ENCODE measurements at places on chromosomes 7 and 10.

DNA sequence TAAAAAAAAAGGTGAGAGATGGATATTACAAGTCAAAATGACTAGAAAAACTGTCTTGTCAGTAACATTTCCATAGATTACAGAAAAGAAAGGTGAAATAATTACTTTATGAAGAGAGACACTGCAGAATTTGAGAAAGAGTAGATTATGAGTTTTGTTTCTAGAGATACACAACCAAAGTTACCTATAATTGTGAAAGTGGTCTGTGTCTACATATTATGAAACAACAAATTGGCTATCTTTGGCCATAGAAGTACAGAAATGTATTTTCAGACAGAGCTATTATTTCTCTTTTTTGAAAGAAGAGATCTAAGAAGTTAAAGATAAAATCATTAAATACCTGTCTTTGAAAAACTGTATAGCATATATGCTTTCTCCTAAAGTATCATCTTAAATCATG is 30.1 kb downstream of the KCND2 start:
- DNase-seq: no peak

- no peak for DNase-seq
These were observed 15.2 kb upstream of the LRRTM3 start for GRCh38 chr10:66910671-66911070.

GRCh38 chr10:92530421-92530820 is 43.5 kb downstream of the IDE start:
- no peak for DNase-seq

- no peak for DNase-seq
These were observed 173.1 kb downstream of the PTPRN2 start for GRCh38 chr7:158414486-158414961.

GRCh38 chr7:22320416-22320815 is 36.5 kb downstream of the RAPGEF5 start:
- DNase-seq: no peak

- DNase-seq: no peak
These were observed 132.6 kb downstream of the EVX1 start for GRCh38 chr7:27374958-27375841.

- DNase-seq: no peak
These were observed 356.3 kb upstream of the GALNT17 start for GRCh38 chr7:70775570-70776156.

GRCh38 chr10:73965890-73966768 is 31.8 kb upstream of the VCL start:
- DNase-seq: no peak

GRCh38 chr7:32868116-32868515 is 23.4 kb downstream of the KBTBD2 start:
- no peak for DNase-seq

- peak; percentile 78 for DNase-seq
These were observed 133.3 kb upstream of the SAMD8 start for GRCh38 chr10:74977913-74978847.

DNA sequence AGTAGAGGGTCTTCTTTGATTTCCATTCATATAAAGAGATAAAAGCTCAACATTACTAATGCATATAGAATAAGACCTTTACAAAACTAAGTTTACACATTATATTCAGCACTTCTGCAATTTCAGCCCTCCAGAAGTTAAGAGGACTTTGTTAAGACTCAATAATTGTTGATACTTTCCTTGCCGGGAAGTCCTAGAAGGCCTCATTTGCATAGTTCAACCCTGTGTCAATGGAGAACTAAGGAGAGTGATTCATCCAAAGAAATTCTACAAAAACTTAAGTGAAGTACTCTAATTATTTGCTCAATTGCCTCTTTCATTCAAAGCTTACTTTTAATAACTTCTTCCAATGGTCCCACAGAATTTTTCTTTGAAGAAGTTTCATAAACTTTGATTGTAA is 1060.3 kb upstream of the CELF2 start:
- DNase-seq: no peak

DNA sequence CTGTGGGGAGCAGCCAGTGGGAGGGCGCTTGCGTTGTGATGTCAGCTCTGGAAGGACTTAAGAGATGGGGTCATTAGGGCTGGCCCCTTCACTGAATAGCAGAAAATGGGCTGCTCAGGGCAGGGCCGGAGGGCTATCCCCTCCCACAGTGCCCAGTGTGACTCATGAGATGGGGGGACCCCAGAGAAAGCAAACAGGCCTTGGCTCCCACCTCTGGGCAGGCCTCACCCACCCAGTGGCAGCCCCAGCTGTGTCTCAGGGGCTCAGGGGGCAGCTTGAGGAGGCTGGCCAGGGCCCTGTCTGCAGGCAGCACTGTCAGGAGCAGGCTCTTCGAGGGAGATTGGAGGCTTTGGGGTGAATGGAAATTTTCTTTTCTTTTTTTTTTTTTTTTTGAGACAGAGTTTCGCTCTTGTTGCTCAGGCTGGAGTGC is 168.3 kb downstream of the SLIT1 start:
- no peak for DNase-seq

- no peak for DNase-seq
These were observed 157.1 kb downstream of the PIP4K2A start for GRCh38 chr10:22557321-22557720.

- DNase-seq: no peak
These were observed 104.7 kb upstream of the ARMC3 start for GRCh38 chr10:22823109-22823508.

GRCh38 chr7:92226981-92227380 is 18.7 kb downstream of the KRIT1 start:
- DNase-seq: no peak

DNA sequence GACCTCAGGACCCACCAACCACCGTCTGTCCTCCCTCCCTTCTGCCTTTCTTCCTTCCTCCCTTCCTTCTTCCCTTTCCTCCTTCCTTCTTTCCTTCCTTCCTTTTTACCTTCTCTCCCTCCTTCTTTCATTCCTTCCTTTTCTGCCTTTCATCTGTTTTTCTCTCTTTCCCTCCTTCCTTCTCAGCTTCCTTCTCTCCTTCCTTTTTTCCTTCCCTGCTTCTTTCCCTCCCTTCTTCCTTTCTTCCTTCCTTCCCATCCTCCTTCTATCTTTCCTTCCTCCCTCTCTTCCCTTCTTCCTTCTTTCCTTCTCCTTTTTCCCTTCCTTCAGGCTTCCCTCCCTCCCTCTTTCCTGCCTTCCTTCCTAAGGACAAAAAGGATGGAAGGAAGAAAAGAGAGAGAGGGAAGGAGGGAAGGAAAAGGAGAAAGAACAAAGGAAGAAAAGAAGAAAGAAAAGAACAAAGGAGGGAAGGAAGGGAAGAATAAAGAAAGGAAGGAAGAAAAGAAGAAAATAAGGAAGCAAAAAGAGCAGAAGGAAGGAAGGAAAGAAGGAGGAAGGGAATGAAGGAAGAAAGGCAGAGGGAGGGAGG is 405.0 kb downstream of the GRID1 start:
- DNase-seq: no peak

- DNase-seq: no peak
These were observed 179.7 kb downstream of the KCND2 start for GRCh38 chr7:120452665-120453064.

- DNase-seq: no peak
These were observed 28.0 kb downstream of the SEPTIN7 start for GRCh38 chr7:35828817-35829216.

- no peak for DNase-seq
These were observed 97.4 kb downstream of the ARHGAP22 start for GRCh38 chr10:48507494-48507893.

DNA sequence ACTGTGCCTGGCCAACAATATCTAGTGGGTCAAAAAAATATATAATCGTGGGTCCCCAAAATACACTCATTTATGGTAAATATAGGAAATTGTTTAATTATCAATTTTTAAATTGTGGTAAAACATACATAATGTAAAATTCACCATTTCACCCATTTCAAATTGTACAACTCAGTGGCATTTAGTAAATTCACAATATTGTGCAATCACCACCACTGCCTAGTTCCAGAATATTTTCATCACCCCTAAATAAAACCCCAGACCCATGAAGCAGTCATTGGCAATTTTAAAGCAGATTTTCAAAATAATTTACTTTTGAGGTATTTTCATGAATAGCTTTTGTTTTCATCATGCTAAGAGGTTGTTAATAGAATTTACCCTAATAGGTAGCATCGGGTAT is 10.2 kb downstream of the BLNK start:
- no peak for DNase-seq

DNA sequence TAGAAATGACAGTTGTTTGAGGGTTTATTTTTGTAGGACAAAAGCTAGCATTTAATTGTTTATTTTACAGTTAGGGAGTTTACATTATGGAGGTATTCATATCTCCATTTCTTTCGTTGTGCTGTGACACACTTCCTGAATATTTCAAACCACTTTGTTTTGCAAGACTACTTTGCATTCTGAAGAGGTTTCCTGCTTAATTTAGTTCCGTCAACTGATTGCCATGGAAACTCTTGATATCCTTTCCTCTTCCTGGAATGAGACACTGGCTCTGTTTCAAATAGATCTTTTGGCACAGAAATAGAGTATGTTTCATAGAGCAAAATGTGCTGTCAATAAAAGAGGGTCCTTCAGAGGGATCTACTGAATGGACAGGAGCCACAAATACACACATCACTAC is 159.5 kb upstream of the AGR3 start:
- no peak for DNase-seq

- DNase-seq: no peak
These were observed 662 bp upstream of the PPIF start for GRCh38 chr10:79346388-79347225.

DNA sequence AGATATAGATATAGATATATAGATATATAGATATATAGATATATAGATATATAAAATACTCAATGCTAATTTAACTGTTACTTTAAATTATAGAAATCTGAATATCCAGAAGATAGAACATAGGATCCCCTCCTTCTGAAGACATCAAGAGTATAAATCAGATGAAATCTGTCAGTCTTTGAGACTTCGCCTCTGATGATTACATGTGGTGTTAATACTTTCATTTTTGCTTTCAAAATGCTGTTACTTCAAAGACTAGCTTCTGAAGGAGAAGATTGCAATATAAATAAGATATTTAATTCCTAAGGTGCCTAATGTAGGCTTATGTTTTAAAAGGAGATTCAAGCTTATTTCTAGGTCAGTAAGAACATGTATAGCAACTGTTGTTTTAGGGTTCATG is 180.4 kb downstream of the TSPAN12 start:
- DNase-seq: no peak

- DNase-seq: no peak
These were observed 15.3 kb upstream of the THSD7A start for GRCh38 chr7:11847336-11847735.

DNA sequence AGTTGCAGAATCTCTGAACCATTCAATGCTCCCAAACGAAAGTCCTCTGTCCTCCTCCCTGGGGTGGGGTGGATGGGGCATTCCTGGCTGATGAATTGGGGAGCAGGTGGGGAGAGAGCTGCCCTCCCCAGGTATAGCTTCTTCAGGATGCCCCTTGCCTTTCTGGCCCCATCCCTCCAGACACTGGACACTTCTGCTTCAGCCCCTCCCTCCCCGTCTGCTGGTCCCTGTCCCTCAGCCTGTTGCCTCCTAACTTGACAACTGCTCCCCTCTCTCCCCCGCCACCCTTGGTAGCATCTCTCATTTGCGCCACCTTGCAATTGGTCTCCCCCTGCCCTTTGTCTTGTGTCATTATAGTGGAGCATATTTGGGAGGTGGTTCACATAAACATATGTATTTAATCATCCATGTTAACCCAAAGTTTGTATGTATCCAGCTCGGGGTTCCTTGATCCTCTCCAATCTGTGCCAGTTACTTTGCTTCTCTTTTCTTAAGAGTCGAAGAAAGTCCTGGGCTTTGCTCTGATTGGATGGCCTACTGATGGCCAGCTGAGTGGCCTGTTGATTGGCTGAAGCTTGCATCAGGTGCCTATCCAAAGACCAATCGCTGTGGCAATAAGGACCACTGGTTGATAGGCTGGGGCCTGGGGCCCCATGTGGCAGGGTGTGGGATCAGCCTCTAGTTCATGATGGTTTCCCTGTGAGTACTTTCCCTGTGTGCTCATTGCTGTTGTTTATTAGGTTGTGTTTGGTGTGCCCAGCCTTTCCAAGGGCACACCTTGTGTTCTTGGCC is 4.0 kb upstream of the GCK start:
- no peak for DNase-seq

Data from CD4-positive, CD25-positive, alpha-beta regulatory T cell (primary cell).